Caudate nucleus (tissue), 63 donors: ENCODE measurements at places on chromosomes 5 and 9.

GRCh38 chr9:134403682-134404301, 77.5 kb downstream of the RXRA start:
- peak; percentile 27 for DNase-seq

DNA sequence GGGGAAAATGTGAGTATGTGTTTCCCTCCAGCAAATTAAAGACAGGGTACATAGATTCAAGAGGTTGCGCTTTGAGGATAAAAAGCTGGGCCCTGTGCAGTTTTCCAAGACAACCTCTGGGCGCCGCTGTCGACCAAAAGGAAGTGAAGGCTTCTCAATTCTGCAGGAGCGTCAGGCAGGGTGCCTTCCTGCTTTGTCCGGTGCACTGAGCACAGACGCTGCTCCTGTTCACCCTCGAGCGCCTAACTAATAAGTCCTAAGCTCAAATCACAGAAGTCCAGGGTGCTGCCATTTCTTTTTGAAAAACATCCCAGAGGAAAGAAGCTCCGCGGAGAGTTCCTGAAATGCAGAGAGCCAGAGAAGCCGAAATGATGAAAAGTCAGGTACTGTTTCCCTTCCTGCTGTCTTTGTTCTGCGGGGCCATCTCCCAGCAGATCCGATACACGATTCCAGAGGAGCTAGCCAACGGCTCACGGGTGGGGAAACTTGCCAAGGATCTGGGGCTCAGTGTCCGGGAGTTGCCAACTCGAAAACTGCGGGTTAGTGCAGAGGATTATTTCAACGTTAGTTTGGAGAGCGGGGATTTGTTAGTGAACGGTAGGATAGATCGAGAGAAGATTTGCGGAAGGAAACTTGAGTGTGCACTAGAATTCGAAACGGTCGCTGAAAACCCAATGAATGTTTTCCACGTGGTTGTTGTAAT, at the start of gene PCDHGB1:
Gene PCDHGB1 (plus strand): TSS at position 183 of the 703 bp plus-strand sequence. CDS start 162 bp downstream, at position 345.
- DNase-seq: no peak

- no peak for DNase-seq
These were observed 60.6 kb downstream of the SLC1A3 start for GRCh38 chr5:36666986-36667385.

DNA sequence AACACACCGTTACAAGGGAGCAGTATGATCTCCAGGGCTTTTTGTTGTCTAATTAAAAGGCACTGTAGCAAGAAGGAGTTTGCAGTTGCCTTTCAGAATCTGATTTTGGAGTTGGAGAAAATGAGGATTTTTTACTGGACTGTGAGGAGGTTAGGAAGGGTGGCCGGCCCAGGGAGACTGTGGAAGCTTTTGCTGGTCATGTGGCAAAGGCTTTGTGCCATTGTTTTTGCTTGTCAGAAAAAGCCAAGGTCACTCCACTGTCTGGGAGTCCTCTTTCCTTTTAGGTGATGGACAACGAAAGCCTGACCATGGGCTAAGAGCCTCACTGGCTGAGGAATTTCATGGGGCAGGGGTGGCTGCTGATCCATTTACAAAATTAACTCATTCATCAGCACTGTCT, 10.3 kb upstream of the WHRN start:
- no peak for DNase-seq

DNA sequence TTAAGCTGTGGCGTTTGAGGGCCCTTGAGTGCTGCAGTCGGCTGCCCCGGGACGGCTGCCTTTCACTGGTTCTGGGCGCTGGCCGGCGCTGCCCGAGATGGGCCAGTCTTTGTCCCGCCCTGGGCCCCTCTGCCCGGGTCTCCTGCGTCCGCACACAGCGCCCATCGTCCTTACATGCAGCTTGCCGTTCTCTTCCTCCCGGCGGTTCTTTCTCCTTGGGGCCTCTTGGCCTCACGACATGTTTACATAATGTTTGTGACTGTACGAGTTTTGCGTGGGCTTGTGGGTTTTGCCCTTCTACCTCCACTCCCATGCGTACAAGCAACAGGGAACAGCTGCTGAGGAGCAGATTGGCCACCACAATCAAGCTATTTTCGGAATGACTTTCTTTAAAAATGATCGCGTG, 618 bp downstream of the TNPO1 start:
- peak; percentile 30 for DNase-seq

- DNase-seq: no peak
These were observed 52.5 kb downstream of the NR3C1 start for GRCh38 chr5:143350751-143351602.

- DNase-seq: no peak
These were observed 498.9 kb downstream of the NTRK2 start for GRCh38 chr9:85168412-85168811.

DNA sequence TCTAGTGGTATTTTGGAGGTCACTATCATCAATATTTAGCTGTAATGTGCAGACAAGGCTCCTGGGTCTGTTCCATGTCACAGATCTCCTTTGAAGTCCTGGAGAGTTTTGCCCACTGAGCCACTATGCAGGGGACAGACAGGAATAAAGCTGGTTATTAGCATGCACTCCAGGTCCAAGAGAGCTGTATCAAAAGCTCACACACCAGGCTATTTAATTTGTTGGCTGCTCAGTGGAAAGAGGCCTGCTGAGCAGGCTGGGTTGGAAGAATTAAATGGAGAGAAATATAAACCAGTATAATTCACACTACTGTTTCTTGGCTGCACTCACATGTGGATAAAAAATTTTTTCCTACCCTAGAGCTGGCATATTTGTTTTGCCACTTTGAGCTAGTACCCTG, 113.8 kb upstream of the TAF11L2 start:
- DNase-seq: no peak

DNA sequence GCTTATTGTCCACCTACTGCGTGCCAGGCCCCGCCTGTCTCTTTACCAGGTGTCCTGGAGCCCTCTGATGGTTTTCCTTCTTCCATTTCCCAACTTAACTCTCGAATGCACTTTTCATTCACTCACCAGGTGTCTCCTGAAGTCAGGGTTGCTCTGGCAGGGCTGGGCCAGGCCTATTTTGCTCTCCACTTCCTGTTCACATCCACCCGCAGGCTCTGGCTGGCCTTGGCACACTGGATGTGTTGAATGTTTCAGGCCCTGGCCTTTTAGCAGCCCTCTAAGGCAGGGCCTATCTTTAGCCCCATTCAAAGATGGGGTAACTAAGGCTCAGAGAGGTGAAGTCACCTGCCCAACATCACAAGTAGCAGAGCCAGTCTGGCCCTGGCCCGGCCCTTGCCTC, 16.4 kb downstream of the LRRC8A start:
- DNase-seq: no peak

GRCh38 chr9:135591506-135592330, 30.2 kb downstream of the PAEP start:
- DNase-seq: no peak
